Metanephros (tissue), 2 donors: ENCODE measurements at places on chromosomes 2 and 18. TPM values are rescaled to one million over a fixed set of nuclear protein-coding genes. Genes with fewer than 3 reads are reported as not detected.

FAM237A gene
- total RNA-seq = not detected

XIRP2 gene
- 16.2 TPM for total RNA-seq

NLRC4 gene
- total RNA-seq = 1.6 TPM

DSG3 gene
- not detected for total RNA-seq

CFAP221 gene
- 15.8 TPM for total RNA-seq

MAP3K20 gene
- 44.0 TPM for total RNA-seq

LONRF2 gene
- 4.3 TPM for total RNA-seq

EMX1 gene
- 46.9 TPM for total RNA-seq

CMPK2 gene
- total RNA-seq = 7.6 TPM

DSG4 gene
- not detected for total RNA-seq

DTNB gene
- 19.4 TPM for total RNA-seq

ELMOD3 gene
- total RNA-seq = 25.7 TPM

ABCG8 gene
- 1.4 TPM for total RNA-seq

IL1R2 gene
- total RNA-seq = 2.7 TPM

TRIM43 gene
- 0.18 TPM for total RNA-seq

SPC25 gene
- total RNA-seq = 4.3 TPM

SCN2A gene
- 2.7 TPM for total RNA-seq

CHRND gene
- total RNA-seq = 5.5 TPM

MEP1B gene
- total RNA-seq = not detected

TMEM17 gene
- total RNA-seq = 4.3 TPM

LINC00305 gene
- 0.64 TPM for total RNA-seq

ZSWIM2 gene
- not detected for total RNA-seq

MC4R gene
- not detected for total RNA-seq

PRKAG3 gene
- 5.0 TPM for total RNA-seq

ERICH2 gene
- total RNA-seq = not detected

DSEL gene
- 29.2 TPM for total RNA-seq

CRYGD gene
- total RNA-seq = not detected

TTR gene
- total RNA-seq = 0.35 TPM

TUBA3E gene
- total RNA-seq = not detected

LYG2 gene
- total RNA-seq = not detected

FAM124B gene
- total RNA-seq = 6.4 TPM

DCDC2C gene
- 0.93 TPM for total RNA-seq

AGXT gene
- not detected for total RNA-seq

ZNF638 gene
- 200 TPM for total RNA-seq

TRABD2A gene
- total RNA-seq = 1.1 TPM

SGO2 gene
- total RNA-seq = 4.6 TPM

COX5B gene
- total RNA-seq = 272 TPM

ASPRV1 gene
- 3.4 TPM for total RNA-seq

LIPG gene
- 32.1 TPM for total RNA-seq

CBLN2 gene
- total RNA-seq = 2.3 TPM

PJVK gene
- total RNA-seq = 5.1 TPM

TXNL4A gene
- 38.7 TPM for total RNA-seq

CD207 gene
- total RNA-seq = not detected

VPS4B gene
- 35.9 TPM for total RNA-seq

KCNE4 gene
- total RNA-seq = 11.2 TPM
